ENCODE measurements at places on chromosomes 16 and 17.
A peak's percentile ranks its signal among the peaks of the same experiment; 100 is the strongest.

GRCh38 chr17:78468366-78468765 is 89.9 kb downstream of the PGS1 start:
- no peak for DNase-seq

GRCh38 chr16:86610779-86611524 is 32.6 kb downstream of the FOXL1 start:
- DNase-seq, result no peak

GRCh38 chr16:50245417-50246298 is 20.7 kb upstream of the ADCY7 start:
- peak; percentile 55 for DNase-seq

GRCh38 chr17:80064696-80065095 is 28.3 kb downstream of the CCDC40 start:
- DNase-seq, result no peak

DNA sequence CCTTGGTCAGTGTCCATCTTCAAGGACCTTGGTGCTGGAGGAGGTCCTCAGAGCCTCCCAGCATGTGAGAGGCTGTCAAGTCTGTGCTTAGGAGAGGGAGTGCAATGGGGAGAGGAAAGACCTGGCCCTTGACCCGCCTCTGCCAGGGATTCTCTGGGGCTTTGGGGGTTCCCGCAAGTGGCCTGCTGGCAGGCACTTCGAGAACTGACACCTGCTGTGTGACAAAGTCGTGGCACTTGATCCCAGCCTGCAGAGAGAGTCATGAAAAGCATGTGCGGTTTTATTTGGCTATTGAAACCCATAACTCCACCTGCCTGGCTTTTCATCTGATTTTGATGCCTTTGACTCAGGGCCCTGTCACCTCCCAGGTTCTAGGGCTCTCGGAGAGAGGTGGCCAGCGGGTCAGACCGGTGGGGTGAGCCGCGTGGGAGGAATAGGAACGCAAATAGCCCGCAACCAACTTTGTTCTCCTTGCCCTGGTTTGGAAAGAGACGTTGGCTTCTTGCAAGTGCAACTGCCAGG is 42.8 kb upstream of the GSE1 start:
- DNase-seq, result peak; percentile 26

- DNase-seq, result no peak
Observed at GRCh38 chr17:68400404-68400735, 56.9 kb downstream of the WIPI1 start.

DNA sequence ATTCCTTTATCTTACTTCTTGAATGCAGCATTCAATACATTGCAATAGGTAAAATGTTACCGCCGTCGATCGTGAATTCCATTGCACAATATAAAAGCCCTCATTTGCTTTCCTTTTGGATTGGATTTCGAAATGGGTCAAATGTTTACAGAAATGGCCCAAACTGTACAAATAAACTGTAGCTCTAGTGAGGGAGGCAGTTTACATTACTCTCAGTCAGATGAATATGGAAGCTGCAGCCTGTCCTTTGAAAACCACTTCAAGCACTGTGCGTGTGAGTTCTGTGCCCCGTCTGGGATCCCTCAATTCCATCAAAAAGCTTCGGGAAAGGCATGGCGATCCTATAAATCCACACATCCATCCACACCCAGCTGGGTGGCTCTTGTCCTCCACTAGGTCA is 258.6 kb upstream of the FOXF1 start:
- DNase-seq, result no peak

GRCh38 chr17:4566785-4567184 is 6.4 kb upstream of the GGT6 start:
- DNase-seq, result peak; percentile 30

GRCh38 chr16:48340054-48340453 is 45.2 kb downstream of the SIAH1 start:
- no peak for DNase-seq

GRCh38 chr16:68227183-68227793 is 8.6 kb downstream of the ESRP2 start:
- no peak for DNase-seq

GRCh38 chr16:57803134-57803990 is 1.1 kb upstream of the KIFC3 start:
- DNase-seq, result no peak

- DNase-seq, result no peak
Observed at GRCh38 chr17:17952691-17953090, 19.5 kb downstream of the TOM1L2 start.

DNA sequence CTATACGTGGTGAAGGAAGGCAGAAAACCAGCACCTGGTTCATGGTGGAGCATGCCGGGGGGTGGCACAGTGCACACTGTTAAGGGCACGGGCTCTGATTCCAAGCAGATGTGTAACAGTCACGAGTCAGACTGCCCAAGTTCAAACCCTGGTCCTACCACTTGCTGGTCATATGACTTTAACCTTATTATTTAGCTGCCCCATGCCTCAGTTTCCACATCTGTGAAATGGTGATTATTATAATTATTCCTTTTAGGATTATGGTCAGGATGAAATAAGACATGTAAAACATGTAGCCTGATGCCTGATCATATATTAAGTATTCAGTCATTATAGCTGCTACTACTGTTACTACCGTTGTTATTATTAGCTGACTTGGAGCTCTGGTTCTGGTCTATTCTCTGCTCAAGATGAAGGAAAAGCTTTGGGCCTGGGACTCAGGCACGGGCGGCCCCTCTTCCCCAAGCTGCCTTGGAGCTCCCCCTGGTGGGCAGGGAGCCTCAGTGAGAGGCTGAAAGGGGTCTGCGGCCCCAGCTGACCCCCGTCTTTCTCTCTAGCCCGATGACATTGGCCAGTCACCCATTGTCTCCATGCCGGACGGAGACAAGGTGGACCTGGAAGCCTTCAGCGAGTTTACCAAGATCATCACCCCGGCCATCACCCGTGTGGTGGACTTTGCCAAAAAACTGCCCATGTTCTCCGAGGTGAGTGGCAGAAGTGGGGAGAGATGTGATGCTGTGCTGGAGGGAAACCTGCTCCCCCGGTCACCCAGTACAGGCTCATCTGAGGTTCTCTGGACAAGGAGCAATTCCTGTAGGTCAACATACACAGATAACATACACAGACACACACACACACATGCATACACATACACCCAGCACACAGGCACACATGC is 14.0 kb downstream of the NR1D1 start:
- DNase-seq, result peak; percentile 57

DNA sequence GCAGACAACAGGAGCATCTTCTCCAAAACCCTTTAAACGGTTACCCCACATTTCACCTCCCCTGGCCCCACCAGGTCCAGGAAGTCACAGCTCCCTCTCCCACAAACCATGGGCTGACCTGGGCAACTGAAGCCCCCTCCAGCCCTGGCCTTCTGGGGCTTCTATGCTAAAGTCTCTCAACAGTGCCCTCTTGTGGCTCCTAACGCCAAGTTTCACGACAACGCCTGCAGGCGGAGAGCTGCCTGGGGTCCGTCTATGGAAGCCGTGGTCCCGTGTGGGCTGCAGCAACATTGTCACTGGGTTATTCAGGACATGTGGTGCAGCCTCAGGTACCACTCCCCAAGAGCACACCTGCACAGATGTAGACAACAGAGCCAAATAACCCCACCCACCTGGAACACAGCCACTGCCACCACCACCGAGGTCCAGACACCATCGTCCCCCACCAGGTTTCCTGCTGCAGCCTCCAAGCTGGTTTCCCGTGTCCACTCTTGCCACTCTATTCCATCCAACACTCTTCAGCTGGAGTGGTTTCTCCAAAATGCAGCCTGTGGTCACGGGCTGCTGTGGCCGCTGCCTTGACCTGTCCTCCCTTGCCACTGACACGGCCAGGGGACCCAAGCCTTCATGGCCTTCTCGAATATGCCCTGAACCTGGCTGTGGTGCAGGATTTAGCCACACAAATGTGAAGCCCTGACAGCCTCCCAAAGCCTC is 19.1 kb downstream of the C16orf95 start:
- peak; percentile 19 for DNase-seq

GRCh38 chr17:4334776-4335584 is 31.5 kb downstream of the UBE2G1 start:
- DNase-seq, result no peak

GRCh38 chr16:27723711-27724481 is 174.0 kb downstream of the KATNIP start:
- DNase-seq, result no peak

- DNase-seq, result no peak
Observed at GRCh38 chr17:40090237-40091119, 9.9 kb downstream of the NR1D1 start.

DNA sequence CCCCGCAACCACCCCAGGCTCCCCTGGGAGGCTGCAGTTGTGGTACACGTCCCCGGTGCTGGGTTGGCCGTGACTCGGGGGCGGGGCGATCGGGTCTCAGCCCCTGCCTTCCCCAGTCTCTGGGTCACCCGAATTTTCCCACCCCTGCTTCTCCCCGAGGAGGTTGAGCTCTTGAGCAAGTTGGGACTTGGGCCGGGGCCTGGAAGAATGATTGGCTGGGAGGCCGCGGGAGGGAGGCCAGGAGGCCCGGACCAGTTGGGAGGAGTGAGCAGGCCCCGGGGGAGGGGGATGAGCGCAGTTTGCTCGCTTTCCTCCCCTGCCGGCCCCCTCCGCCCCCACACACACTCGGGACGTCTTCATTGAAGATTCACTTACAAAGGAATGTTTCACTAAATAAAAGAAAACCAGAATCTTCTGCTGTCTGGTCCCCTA is 4.5 kb upstream of the HEXIM1 start:
- DNase-seq, result peak; percentile 60

DNA sequence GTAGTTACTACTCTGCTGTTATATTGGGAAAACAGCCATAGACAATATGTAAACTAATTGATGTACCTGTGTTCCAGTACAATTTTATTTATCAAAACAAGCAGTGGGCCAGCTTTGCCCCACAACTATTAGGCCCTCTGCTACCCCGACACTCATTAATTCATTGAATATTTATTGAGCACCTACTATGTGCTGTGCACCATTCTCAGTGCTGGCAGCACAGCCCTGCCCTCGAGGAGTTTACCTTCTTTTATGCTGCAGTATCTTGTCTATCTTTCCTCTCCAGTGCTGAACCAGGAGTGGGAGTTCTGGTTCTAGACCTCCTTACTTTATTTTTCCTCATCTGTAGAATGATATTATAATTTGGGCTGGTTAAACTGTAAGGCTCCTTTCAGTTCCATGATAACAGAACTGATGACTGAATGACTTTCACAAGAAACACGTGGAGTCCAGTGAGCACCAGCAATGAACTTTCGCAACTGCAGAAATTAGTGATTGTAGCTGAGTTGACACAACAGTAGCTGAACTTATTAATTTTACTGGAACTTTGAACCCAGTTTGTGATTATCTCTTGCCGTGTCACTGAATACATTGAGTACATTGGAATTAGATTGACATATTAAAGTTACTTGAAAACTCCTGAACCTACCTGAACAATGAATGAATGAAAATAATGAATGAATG is 2.4 kb downstream of the GOSR2 start:
- no peak for DNase-seq

DNA sequence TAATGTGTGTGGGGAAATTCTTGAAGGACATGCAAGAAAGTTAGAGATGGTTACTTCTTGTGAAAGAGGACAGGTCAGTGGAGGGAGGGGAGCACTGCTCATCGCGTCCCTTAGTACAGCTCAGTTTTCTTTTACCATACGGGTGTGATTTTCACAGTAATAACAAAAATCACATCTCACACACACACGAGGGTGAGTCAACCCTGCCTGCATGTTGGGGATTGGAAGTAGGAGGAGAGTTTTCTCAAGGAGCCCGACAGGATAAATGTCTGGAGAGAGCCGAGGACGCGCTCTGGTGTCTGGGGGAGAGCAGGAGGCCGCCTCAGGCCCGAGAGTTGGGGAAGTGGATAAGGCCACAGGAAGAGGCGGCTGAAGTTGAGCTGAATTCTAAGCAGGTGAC is 16.4 kb downstream of the PLCD3 start:
- DNase-seq, result no peak

DNA sequence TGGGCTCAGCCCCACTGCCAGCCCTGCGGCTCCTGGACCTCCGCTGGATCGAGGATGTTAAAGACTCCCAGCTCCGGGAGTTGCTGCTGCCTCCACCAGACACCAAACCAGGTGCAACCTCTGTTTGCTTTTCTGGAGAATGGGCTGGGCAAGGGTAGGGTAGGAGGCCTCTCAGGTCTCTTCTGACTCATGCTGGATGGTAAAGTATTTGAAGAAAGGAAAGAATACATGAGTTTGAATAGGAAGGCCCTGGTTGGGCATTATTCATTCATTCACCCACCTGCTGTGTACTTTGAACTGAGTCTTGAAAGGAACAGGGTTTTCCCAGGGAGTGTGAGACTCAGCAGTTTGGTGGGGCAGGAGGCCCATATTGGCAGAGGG is 6.5 kb upstream of the ORAI3 start:
- no peak for DNase-seq

- no peak for DNase-seq
Observed at GRCh38 chr16:5951486-5951885, 853.9 kb upstream of the EEF2KMT start.

- DNase-seq, result no peak
Observed at GRCh38 chr16:3640207-3640606, 14.3 kb upstream of the DNASE1 start.

DNA sequence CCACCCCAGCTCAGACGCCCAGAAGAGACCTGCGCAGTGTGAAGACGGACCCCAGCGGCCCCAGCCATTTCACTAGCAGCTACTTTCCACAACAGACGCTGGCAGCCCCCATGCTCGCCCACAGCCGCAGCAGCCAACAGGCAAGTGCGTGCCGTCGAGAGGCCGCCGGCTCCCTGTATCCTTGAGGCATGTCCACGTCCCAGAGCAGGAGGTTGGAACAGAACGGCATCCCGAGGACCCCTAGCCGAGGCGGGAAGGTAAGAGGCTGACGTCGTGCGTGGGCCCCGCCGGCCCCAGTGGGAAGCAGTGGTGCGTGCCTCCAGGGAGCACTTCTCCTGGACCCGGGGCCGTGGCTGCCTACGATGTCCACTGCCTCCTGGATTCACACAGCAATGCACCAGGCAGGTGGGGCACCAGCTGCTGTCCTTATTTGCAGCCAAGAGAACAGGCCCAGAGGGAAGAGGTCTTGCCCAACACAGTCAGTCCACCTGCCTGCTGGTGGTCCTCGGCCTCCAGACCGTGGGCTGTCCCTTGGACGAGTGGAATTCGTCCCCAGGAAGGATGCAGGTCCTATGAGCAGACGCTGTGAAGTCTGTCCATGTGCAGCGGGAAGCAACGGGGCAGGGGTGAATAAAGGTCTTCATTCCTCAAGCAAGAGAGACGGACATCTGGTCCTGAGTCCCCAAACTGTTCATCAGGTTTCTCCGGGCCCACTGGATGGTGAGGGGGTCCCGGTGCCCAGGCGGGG is 38.5 kb downstream of the SLC7A5 start:
- no peak for DNase-seq

- no peak for DNase-seq
Observed at GRCh38 chr17:77253611-77254051, 112.9 kb downstream of the SEC14L1 start.

GRCh38 chr16:55605754-55606336 is 39.4 kb downstream of the CAPNS2 start:
- DNase-seq, result no peak

- DNase-seq, result no peak
Observed at GRCh38 chr17:29237476-29238132, 9.1 kb upstream of the CRYBA1 start.

GRCh38 chr16:57720142-57720575 is 15.4 kb upstream of the KATNB1 start:
- peak; percentile 16 for DNase-seq
